Nucleus accumbens (tissue), 56 donors: ENCODE measurements at places on chromosomes 11 and 22.

DNA sequence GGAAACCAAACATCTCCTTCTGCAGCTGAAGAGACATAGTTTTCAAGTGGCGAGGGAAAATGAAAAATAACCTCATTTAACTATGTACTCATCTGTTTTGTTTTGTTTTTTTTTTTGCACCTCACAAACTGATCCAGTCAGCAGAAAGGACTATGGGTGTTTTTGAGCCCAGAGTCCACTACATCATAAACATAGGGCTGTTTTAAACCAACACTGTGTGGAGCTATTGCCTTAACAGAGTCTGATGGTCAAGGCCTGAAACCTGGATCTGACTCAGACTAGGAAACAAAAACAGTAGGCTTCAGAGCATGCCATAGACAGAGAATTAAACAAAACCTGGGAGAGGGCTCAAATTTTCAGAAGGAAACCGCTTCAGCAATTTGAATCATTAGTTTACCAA lies 99.3 kb upstream of the FSHB start:
- DNase-seq = no peak

- no peak for DNase-seq
Measured at GRCh38 chr11:34570584-34570983, 50.3 kb upstream of the EHF start.

- no peak for DNase-seq
Measured at GRCh38 chr11:87295237-87295636, 257.5 kb downstream of the TMEM135 start.

DNA sequence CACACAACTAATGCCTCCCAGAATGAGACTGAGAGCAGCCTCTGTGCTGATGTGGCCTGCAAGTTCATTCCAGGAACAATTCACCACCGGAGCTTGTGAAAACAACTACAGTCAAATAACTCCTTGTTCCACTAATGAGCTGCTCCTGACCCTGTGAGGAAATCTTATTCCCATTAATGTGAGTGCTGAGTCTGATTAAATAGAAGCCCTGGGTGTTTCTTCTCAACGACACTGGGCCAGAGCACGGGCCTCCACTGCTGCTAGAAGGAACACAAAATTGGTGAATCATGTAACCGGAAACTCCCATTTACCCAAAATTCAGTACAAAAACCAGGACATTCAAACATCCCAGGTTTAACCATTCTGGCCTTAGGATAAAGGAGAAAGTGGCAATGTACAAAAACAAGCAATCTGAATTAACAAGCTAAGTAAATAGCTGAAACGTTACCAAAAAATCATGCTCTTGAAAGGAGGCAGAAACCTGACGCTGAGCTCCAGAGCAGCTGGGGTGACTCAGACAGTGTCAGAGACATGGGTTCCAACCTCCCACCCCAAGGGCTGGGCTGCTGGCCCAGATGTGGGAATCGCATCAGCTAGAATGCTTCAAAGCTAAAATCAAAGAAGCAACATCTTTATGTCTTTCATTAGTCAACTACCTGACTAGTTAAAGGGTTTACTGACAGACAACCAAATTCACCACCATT lies 26.7 kb downstream of the SERGEF start:
- DNase-seq = no peak

DNA sequence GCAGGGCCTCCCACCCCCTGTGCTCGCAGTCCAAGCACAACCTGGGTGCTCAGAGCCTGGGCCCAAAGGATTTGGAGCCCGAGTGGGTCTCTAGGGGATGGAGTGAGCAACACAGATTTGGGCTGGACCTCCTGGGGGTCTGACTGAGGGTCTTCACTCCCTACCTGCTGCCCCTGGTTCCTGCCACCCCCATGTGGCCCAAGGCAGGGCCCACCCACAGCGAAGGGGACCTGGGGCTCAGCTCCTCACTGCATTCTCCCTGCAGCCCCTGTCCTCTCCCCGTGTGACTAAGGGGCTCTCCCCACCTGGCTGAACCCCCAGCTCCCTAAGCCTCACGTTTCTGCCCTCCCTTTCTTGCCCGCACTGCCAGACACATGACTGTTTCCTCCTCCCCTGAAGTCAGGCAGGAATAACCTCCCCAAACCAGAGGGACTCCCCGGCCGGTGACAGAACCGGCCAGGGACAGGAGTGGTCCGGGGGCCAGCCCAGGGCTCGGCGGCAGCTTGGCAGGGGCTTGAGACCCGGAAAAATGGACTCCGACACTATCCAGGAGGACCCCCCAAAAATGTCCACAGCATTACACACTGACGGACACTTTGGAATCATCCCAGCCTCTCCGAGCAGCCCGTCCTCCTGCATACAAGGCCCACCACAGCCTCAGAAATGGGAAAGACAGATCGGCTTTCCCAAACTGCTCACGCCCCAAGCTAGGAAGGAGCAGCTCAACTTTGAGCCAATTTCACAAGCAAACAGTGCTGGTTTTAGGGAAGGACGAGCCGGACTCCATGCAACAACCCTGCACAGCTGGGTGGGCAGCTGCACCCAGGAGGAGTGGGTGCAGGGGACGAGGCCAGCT lies 57.8 kb downstream of the BRD1 start:
- no peak for DNase-seq

GRCh38 chr11:90840071-90840470 lies 617.2 kb upstream of the CHORDC1 start:
- no peak for DNase-seq

DNA sequence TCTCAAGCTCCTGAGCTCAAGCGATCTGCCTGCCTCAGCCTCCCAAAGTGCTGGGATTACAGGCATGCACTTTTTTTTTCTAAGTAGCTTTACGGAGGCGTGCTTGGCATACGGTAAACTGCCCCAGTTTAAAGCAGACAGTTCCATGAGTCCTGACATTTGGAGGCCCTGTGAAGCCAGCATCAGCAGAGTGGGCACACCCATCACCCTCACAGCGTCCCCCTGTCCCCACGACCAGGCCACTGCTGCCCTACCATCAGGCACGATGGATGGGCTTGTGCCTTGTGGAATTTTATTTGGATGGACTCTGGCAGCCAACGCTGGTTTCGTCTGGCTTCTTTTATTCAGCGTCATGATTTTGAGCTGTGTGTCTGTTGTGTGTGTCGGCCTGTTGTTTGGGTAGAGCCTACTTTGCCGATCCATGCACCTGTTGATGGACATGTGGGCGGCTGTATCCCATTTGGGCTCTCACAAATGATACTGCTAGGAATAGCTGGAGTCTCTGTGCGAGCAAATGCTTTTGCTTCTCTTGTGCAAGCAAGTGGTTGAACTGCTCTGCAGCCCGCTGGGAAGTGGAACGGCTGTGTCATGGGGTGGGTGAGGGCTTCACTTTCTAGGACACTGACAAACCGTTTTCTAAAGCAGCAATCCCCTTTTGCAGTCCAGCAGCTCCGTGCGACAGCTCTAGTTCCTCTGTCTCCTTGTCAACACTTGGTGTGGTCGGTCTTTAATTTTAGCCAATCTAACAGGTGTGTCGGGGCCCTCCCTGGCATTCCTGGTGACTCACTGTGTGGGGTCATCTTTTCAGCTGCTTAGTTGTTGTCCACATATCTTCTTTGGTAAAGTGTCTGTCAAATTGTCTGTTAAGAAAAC lies 23.8 kb downstream of the KCNQ1 start:
- no peak for DNase-seq

DNA sequence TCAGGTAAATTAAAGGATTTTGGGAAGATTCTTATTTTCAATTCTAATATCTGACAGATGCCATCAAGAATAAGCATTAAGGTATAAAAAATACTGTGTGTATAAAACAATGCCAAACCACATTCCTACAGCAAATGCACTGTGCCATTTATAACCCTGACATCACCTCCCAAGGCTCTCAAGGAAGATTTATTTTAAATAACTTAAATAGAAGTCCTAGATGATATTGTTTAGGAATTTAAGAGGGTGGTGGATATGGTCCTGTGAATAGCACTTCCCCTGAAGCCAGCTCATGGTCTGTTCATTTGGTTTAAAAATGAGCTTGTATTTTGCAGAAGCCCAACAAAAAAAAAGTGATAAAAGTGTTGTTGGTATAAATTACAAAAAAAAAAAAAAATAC lies 32.1 kb downstream of the PPIL2 start:
- DNase-seq = no peak

DNA sequence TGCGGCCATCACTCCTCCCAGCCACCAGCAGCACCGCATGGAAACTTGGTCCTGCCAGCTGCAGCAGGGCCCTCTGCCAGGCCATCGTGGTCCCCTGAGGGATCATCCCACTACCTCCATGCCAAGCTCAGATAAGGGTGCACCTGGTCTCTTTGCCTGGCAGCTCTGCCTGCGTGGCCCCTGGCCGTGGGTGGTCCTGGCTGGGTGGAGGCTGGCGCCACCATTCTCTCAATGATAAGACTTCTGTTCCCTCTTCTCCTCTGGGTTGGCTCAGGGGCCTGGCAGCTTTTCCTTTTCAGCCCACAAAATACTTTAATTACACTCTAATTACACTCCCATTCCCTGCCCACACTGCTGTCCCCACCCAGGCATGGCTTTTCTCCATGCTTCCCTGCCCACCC lies 26.8 kb upstream of the TSKU start:
- DNase-seq = no peak

DNA sequence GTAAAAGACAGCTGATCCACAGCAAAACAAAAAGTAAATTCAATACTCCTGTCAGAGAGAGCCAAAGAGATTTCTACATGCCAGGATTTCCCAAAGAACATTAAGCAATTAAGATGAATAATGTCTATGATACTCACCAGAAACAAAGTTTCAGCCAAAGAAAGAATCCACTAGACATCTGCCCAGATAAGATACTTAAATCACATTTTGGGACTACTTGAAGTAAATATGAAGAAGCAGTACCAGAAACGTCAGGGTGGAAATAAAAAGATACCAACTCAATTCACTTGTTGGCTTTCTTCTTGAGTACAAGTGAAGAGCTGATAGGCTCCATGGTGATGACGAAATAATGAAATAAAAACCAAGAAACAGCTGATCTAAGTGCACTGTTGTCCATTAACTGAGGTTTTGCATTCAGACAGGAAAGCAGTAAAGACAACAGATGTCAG lies 31.6 kb upstream of the ARHGAP32 start:
- no peak for DNase-seq

- no peak for DNase-seq
Measured at GRCh38 chr22:27205492-27206373, 548.3 kb downstream of the MIAT start.

GRCh38 chr11:123815122-123815521 lies 9.0 kb upstream of the OR6M1 start:
- DNase-seq = no peak

DNA sequence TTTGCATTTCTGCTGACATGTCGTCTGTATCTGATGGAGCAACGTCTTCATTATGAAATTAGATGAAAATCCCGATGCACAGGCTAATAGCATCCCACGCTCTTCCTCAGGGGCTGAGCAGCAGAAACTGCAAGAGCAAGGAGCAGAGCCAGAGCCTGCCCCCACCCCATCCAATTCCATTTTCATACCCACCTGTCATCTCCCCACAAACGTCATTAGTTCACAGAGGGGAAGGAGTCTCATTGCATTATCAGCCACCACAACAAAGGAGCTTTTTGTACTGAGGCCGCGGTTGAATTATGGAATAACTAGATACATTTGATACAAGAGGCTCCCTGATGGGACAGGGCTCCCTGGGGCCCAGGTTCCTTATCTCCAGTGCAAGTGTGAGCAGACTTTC lies 515.0 kb downstream of the NTM start:
- DNase-seq = no peak

DNA sequence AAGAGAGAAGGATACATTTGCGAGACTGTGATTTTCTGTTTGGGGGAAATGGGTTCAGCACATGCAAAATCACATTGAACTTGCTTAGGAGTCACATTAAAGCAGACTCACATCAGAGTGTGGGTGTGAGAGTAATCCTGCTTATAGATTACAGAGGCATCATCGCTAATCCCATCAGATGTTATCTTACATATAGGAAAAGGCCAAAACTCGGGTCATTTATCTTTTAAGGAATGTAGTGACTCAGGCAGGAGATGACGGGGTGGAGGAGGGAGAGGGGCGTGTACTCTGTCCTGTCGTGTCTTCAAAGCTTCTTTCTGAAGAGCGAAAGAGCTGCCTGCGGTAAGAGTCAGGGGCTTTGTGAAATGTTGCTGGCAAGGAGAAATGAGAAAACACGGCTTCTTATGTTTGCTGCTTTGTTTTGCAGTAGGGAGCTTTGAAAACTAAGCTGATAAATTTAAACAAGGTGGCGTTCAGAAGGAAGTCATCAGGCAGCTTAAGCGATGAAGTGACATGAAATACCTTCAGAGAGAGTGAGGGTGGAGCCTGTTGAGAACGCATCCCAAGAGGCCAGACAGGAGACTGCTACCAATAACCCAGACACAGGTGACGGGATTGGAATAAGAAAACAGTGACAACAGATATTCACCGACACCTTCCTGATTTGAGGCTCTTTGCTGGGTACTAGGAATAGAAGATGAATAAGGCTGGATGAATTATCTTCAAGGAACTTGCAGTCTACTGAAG lies 2.2 kb upstream of the C11orf16 start:
- no peak for DNase-seq

GRCh38 chr11:12088047-12088481 lies 22.3 kb upstream of the MICAL2 start:
- peak; percentile 17 for DNase-seq

GRCh38 chr11:102552020-102552419 lies 21.5 kb upstream of the MMP7 start:
- no peak for DNase-seq

DNA sequence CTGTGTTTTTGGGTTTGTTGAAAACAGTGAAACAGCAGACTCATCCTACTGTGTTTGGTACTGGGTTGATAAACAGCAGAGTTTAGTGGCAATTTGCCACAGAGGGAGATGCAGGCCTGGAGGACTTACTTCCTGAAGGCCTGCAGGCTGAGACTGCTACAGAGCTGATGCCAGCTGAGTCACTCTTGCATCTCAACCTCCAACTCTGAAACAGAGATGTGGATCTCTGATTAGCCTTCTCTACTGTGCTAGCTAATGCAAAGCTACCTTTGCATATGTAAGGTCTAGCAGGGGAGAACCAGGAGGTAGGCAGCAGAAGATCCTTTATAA lies 14.3 kb downstream of the ATP5MG start:
- no peak for DNase-seq

GRCh38 chr11:127017482-127017881 lies 16.9 kb upstream of the KIRREL3 start:
- no peak for DNase-seq

DNA sequence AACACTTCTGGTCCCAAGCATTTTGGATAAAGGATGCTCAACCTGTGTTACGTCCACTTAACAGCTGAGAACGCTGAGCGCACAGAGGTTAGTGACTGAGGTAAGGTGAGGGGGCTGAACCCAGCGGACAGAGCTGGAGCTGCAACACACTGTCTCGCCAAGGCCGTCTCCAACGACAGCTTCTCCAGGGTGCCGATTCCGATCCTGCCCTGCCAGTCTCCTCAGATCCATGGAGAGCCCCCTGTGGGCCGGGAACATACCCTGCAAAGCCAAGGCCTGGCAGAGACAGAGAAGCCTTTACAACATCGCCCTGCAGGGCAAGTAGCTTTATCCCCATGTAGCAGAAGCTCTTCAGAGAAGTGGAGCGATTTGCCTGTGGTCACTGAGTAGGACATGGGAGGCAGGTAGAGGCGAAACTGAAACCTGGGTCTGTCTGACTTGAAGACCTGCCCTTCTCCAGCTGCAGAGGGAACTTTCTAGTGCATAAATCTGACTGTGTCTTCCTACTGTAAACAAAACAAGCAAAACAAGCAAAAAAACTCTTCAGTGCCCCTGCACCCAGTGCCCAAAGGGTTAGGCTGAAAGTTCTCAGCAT lies 72.8 kb downstream of the SCUBE1 start:
- DNase-seq = no peak

- no peak for DNase-seq
Measured at GRCh38 chr11:132490978-132491377, 1041.3 kb downstream of the OPCML start.
